ENCODE measurements at places on chromosomes 16 and 17.

DNA sequence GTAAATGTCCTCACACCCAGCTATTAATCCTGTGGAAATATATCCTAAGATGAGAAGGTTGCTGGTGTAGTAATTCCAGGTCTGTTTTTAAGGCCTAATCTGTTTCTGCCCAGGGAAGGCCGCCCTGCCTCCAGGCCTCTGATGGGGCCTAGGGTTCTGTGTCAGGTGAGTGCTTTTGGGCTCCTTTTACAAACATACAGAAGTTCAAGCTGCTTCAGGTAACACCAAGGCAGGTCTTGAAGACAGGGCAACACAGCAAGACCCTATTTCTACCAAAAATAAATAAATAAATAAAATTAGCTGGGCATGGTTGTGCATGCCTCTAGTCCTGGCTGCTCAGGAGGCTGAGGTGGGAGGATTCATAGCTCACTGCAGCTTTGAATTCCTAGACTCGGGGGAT lies 9.3 kb downstream of the PPL start:
- no peak for DNase-seq

DNA sequence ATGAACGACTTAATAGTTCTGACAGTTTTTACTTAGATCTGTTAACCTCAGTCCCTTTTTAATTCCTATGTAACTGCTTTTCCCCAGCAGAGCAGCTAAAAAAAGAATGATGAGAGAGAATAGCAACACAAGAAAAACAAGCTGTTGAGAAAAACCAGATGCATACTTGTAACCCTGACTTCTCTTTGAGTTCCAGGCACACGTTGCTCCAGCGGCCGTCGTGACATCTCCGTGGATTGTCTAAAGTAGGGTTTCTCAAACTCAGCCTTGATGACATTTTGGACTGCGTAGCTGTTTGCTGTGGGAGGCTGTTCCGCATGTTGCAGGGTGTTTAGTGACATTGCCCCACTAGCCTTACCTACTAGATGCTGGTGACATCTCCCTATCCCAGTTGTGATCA lies 324.0 kb downstream of the SNX29 start:
- DNase-seq, result no peak

- DNase-seq, result no peak
Observed at GRCh38 chr17:48791128-48792032, 25.6 kb downstream of the TTLL6 start.

- DNase-seq, result no peak
Observed at GRCh38 chr16:30482366-30482765, 9.8 kb downstream of the ITGAL start.

DNA sequence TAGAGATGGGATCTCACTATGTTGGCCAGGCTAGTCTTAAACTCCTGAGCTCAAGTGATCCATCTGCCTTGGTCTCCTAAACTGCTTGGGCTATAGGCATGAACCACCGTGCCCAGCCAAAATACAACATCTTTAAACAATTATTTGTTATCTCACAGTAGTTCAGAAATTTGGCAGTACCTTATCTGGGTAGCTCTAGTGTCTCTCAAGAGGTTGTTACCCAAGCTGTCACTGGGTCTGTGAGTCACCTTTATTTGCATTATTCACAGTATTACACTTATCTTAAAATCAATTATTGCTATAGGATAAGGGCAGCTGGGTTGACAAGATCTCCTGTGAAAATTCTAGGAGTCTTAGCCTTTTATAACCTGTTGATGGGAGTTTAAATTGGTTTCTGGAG lies 64.0 kb upstream of the GAS7 start:
- DNase-seq, result no peak

- no peak for DNase-seq
Observed at GRCh38 chr17:4842376-4842775, 9.2 kb downstream of the MINK1 start.

DNA sequence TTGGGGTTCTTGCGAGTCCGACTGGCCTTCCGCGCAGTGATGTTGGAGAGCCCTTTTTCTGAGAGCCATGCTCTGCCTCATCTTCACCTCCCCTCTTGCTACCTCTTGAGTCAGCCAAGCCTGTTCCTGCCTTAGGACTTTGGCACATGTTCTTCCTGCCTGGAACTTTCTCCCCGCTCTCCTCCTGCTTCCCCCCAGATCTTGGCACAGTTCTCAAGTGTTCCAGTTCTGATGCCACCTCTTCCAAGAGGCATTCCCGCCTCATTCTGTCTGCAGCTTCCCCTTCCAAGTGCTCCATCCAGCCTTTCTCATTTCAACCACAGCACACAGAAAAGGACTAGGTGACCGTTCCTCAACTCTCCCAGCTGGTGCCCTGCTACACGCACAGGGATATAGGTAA lies 7.7 kb downstream of the AKAP1 start:
- no peak for DNase-seq

All from stimulated activated CD4-positive, alpha-beta T cell treated with anti-CD3 and anti-CD28 coated beads, Interleukin-12 subunit alpha, Interleukin-12 subunit beta, amount 100 ng/mL, for 4 hours (primary cell).